Non-pigmented ciliary epithelial cell (primary cell): ENCODE measurements at places on chromosomes 3 and 15.

DNA sequence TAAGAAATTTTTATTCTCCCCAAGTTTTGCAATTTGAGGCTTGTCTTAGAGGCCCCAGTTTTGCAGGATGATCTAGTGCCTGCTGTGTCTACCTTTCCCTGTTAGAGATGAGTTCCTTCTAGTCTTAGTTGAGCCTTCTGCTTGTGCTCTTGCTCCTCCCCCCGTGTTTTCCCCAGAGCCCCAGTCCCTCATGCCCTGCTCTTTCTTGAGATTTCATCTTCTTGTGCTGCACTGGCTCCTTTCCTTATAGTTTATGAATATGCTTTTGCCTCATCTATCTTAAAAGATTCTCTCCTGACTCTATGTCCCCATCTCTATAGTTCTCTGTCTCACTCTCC, 4.7 kb downstream of the GAP43 start:
- DNase-seq: no peak

DNA sequence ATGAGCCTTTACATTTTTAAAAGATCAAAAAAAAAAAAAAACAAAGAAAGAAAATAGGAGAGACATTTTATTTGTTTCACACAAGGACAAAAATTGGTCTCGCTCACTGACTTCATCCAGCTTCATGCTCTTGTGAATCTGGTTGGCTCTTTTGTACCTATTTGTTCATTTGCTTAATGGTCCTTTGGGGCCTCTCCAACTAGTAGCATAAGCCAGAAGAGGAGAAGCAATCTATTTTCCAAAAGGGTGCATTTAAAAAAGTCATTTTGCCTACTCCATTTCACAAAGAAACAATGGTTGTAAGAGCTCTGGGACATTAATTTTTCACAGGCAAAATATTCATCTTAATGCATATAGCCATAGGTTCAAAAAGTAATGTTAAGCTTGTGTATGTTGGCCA, 168.3 kb upstream of the ADAMTS9 start:
- no peak for DNase-seq

DNA sequence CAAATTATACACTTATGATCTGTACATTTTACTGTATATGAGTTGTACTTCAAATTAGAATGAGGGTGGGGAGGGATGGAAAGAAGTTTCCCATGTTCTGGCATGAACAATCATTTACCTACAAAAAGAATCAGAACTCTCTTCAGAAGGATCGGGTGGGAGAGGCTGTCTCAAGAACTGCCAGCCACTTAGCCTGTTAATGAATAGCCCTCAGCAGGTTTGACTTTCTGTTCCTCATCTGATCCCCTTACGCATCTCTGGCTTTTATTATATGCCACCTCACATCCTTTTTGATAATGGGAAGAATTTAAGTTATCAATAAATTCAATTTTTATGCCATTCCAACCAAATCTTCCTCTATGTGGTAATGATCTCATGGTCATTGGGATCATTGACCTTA, 168.3 kb upstream of the TGFBR2 start:
- no peak for DNase-seq

GRCh38 chr15:80503319-80503952, 99.3 kb downstream of the ARNT2 start:
- no peak for DNase-seq

DNA sequence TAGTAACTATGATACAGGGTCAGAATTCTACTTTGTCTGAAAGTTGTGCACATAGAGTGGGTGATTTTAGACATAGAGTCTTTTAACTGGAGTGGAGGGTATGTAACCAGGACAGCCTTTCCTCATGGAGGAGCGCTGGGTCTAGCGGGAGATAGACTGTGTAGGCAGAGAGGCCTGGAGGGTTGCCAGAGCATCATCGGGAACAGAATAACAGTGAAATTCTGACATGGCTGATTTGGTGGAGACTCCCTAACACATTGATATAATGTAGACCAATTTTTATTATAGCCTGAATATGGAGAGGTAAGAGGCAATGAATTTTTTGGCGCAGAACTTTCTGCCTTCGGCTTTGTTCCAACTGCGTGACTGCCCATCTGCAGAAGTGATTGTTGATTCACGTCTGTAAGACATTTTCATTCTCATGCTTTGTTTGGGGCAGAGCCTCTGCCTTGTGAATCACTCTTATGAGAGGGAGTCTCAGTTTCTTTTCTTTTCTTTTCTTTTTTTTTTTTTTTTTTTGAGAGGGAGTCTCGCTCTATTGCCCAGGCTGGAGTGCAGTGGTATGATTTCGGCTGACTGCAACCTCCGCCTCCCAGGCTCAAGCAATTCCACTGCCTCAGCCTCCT, 16.0 kb downstream of the LPP start:
- DNase-seq: no peak

DNA sequence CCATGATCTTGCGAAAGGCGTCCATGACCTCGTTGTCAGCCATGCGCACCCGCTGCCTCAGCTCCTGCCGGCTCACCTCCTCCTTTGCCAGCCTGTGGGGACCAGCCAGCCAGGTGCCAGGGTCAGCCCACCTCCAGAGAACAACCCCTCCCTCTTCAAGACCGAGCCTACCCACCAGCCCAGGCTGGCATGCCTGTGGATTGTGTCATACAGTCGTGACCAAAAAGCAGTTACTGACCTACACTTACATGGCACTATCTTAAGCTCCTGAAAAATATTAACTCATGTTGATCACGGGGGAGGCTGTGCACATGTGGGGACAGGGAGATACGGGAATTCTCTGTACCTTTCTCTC, 10.7 kb upstream of the CAMK1 start:
- DNase-seq: no peak

DNA sequence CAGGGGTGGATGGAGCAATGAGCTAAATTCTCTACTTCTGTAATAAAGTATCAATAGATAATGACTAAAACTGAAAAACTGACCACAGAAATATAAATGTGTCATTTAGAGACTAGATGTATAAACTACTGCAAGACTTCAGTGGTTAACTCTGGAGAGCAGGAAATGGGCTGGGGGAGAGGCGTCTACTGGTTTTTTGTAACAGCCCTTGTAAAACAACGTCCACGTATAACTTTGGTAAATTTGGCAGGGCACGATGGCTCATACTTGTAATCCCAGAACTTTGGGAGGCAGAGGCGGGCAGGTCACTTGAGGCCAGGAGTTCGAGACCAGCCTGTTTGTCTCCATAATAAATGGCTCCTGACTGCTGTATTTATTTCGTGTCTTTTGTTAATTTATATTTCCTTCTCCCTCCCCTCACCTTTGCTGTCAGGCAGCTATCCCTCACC, 12.5 kb downstream of the RAB27A start:
- no peak for DNase-seq

DNA sequence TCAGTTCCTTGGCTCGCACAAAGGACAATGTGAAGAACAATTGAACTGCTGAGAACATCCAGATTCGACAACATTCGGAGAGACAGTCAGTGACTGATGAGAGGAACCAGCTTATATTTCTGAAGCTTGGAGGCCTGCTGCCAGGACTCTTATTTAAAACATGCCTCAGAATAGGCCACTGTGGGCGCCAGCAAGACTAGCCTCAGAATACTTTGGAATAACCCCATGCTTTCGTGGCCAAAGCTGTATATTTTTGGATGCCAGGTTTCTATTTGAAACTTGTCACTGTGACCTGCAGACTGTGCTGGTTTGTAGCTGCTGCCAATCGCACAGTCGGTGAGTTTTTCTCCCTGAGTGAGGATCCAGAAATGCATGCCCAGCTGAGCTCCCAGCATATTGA, 129.9 kb upstream of the UBE3A start:
- DNase-seq: no peak

- DNase-seq: no peak
Observed at GRCh38 chr15:55235546-55236036, 38.9 kb upstream of the RSL24D1 start.
